ENCODE measurements at places on chromosomes 1 and 21.
A peak's percentile ranks its signal among the peaks of the same experiment; 100 is the strongest.

DNA sequence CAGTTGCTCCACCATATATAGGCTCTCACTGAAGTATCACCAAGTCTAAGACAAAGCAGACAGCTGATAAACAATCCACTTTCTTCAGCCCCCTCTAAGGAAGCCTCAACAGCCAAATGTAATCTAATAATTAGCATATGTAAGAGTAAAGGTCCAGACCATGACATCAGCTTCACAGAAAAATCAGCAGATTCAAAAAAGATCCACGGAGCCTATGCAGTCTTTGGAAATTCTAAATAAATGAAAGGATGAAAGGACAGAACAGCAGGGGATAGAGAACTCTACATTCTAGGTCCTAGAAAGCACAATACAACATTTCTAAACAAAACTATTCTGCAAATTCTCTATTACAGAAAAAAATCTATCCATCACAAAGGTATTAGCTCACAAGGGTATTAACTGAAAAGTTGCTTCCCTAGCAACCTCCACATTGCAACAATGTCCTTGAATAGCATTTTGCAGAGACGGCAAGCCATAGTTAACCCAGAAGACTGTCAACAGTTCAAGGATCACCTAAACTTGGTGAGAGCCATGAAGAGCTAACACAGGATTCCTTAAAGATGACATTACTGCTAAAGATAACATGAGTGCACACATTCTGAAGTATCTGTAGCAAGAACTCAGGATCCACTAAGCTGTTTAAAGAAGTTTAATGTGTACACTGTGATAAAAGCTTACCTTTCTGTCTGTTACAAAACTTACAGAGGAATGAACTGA is 74.3 kb downstream of the SIPA1L2 start:
- no peak for DNase-seq

DNA sequence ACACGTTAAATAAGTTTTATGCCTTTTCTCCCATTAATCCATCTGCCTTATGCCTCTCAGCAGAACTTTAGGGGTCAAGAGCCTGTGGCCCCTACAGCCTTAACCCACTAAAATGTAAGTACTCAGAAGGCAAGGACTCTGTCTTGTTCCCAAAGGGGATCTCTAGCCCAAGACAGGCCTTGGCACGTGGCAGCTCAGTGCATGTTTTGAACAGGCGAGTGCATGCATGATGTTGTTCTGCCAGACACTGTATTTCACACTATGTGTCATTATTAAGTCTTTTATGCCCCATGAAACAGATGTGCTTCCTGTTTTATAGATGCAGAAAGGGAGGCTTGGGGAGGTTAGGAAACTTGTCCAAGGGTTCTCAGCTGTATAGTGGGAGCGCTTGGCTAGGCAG is 102.8 kb downstream of the ETS2 start:
- no peak for DNase-seq

DNA sequence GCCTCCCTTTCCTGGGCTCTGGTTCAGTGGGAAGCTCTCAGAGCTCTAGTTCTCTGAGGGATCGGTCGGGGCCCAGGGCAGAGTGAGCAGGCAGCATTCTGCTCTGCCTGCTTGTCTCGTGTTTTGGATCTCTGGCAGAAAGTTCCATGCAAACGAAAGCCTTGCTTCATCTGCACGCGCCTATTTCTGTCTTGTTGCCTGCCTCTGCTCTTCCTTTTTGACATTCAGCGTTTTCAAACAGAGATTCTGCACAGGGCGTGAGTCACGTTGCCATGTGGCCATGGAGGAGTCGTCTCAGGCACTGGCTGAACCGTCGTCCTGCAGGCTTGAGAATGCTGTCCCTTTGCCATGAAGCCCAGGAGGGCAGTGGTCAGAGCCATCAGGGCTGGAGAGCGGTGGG is 20.3 kb downstream of the AJAP1 start:
- DNase-seq: no peak

DNA sequence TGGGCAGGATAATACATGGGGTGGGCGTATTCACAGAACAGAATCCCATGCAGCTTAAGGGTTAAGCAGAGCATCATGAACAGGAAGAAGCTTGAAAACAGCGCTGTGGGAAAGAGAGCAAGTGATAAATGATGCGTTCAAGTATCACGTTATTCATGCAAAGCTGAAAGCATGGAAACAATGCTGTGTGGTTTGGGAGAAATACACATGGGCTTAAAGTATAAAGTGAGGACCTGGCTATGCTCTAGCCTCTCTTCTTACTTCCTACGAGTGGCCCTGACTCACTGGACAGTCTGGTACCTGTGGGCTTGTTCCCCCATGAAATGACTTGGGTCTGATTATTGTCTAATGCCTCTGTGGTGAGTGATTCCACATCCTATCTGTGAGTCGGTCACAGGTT is 25.7 kb downstream of the TMPRSS2 start:
- no peak for DNase-seq

GRCh38 chr1:154342836-154343472 is 17.6 kb downstream of the ATP8B2 start:
- no peak for DNase-seq

DNA sequence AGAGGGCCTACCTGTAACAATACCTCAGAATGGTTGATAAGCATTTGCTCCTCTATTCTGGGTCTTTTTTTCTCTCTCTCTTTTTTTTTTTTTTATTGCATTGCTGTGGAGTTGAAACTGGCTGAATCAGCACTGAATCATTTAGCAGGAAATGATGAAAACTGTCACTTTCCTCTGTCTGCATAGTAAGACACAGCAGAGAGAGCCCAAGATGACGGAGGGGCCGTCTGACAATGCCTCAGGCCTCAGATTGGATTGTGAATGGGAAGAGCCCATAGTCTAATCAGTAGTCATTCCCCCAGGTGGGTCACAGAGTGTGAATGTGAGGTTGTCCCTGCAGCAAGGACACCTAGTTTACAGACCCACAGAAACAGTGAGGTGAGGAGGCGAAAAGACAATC is 193.2 kb upstream of the PLXNA2 start:
- DNase-seq: peak; percentile 57

DNA sequence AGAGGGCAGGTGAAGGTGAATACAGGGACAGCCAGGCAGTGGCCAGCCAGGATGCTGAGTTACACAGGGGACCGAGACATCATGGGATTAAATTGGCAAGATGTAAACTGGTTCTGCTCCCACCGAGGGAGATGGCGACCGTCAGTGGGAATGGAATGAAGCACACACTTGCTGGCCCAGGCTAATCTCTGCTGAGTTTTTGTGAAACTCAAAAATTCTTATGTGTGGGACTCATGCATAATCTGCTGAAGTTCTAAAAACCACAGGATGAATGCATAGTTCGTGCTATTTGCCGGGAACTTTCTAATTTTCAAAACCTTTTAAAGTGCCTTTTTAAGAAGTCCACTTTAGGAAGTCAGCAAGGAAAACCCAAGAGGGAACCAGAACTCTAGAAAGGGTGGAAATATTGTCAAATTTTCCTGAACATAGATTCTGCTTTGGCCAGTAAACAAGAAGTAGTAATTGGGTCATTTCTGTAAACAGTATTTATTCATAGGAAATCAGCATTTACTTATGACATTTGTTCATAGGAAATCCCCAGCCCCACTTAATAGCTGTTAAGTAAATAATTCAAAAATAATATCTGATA is 85.4 kb upstream of the ROR1 start:
- DNase-seq: no peak

- DNase-seq: no peak
These were observed 5.8 kb upstream of the MAGOH start for GRCh38 chr1:53244141-53244540.

- DNase-seq: no peak
These were observed 248.0 kb downstream of the RGS7 start for GRCh38 chr1:241109039-241109438.

DNA sequence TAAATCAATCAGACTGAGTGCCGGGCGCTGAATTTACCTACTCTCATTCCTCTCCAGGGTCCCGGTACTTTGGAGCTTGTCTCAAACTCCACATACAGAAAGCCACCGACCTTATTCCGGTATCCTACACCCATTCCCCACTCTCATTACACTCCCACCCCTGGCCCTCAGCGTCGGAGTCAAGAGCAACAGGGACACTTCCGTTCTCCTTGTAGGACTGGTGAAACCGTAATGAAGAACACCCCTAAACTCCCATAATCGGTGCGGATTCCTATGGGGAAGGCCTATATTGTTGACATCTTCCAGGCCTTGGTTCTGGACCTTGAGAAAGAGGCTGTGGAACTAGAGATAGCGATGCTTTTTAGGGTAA is 798 bp downstream of the ZBED6 start:
- DNase-seq: peak; percentile 69

GRCh38 chr1:19949016-19949415 is 25.6 kb upstream of the PLA2G2E start:
- peak; percentile 56 for DNase-seq

DNA sequence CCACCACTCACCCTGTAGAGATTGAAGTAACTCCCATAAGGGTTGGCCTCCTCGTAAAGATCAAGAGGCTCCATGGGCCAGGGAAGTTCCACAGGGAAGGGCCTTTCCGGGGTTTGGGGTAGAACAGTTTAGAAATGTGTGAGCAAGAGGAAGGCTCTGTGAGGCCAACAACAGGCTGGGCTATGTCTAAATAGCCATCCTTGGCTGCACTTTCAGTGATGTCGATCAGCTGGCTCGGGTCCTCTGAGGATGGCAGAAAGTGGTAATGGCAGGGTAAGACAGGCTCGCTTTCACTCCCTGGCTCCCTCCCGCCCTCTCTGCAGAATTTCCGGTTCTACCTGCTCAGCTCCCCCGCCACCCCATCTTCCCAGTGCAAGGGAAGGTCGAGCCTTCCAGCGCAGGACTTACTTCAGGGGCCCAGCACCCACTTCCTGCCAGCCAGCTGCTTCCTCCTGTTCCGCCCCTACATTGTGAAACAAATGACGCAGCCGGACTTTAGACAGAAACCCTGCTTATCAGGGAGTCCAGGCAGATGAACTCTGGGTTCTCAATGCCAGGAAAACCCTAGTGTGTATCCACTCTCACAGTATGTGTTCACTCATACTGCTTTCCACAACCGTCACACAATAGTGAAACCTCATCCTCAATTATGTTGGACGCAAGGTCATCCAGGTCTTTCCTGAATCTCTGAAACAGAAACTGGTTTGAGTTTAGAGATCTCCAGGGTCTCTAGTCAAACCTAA is 7.3 kb downstream of the F11R start:
- no peak for DNase-seq

DNA sequence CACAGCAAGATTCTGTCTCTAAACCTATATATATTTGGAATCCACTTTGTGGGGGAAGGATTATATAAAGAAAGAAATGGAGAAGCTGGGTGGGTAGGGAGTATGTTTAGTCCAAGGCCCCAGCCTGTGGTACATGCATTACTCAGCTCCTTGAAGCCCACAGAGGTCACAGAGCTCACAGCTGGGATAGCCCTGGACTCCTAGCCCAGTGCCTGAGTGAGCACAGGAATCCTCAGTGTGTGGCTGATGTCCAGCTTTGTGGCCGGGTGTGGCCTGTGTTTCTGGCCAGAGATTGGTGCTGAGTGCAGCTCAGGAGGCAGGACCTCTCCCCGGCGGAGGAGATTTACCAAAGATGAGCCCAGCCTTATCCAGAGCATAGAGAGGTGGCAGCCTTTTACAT is 7.6 kb downstream of the CAPN9 start:
- DNase-seq: no peak

GRCh38 chr1:215992620-215993019 is 425.5 kb downstream of the KCTD3 start:
- DNase-seq: no peak

DNA sequence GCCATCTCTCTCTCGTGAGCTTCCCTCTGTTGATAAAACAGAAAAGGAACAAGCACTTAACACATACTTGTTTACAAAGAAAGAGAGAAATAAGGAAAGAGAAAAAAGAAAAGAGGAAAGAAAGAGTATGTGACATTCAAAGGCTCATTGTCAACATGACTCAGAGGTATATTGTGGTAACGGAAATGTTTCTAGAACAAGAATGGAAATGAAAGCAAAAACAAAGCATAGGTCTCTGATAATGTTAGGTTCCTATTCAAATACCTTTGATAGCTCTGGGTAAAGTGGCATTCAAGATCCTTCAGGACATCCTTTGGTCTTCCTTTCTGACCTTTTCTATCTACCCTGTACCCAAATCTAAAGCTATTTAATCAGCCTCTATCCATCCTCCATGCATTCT is 67.4 kb upstream of the DMRTA2 start:
- DNase-seq: peak; percentile 27

GRCh38 chr1:116889380-116889779 is 20.3 kb upstream of the PTGFRN start:
- DNase-seq: no peak

- no peak for DNase-seq
These were observed 304.7 kb downstream of the TM2D1 start for GRCh38 chr1:61420243-61420642.

- no peak for DNase-seq
These were observed 8.7 kb downstream of the SELENON start for GRCh38 chr1:25808481-25809244.

GRCh38 chr1:35603941-35604340 is 30.8 kb downstream of the TFAP2E start:
- no peak for DNase-seq

GRCh38 chr1:226820941-226821718 is 49.3 kb upstream of the PSEN2 start:
- peak; percentile 43 for DNase-seq

DNA sequence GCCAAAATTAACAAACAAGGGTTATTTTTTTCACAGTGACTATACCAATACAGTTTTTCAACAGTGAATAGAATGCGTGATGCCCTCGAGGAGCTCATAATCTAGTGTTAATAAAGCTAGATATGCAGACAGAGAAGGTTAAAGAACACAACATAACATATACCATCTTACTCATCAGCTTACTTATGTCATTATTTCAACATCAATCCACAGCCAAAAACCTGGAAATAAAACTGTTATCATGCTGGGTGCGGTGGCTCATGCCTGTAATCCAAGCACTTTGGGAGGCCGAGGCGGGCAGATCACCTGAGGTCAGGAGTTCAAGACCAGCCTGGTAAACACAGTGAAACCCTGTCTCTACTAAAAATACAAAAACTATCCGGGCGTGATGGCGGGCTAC is 6.1 kb downstream of the STX6 start:
- no peak for DNase-seq

- DNase-seq: no peak
These were observed 34.5 kb upstream of the USP25 start for GRCh38 chr21:15695241-15695640.

DNA sequence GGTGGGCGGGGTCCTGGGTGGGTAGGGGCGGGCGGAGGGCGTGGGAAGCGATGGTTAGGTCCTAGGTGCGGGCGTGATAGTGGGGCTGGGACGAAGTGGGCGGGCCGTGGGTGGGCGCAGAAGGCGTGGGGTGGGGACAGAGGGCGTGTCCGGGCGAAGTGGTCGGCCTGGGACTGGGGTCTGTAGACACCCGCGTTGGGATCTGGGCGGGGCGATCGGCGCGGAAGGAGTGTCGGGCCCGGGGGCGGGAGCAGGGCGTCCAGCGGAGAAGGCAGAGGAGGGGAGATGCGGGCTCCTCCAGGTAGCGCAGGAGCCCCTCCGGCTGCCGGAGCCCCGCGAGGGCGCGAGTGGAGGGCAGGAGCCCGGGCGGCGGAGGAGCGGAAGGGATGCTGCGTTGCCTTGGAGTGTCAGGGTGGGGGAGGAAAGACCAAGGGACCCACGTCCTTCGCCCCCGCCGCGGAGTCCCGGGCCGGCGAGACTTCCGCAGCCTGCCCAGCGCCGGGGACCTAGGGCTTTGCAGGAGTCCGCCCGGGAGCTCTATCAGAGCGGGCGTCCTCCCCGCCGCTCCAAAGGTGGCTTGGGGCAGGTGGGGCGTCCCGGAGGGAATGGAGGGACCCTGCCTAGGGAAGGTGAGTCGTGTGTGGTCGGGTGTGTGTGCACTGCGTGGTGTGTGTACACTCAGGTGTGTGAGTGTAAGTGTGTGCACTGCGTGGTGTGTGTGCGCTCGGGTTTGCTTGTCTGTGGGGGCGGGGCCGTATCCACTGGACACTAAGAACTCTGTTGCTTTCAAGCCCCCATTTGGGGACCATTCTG is 27.0 kb upstream of the PRSS38 start:
- DNase-seq: peak; percentile 67

GRCh38 chr1:39134768-39135333 is 69.6 kb upstream of the MACF1 start:
- no peak for DNase-seq

All from SJSA1 (cell line).